ENCODE measurements at places on chromosomes 11 and 22. TPM values are rescaled to one million over a fixed set of nuclear protein-coding genes. Genes with fewer than 3 reads are reported as not detected.

The TMEM86A gene
- total RNA-seq, result 0.09 TPM

The MS4A12 gene
- total RNA-seq, result not detected

The MRGPRE gene
- total RNA-seq, result not detected

The SPTY2D1 gene
- total RNA-seq, result 13.1 TPM

The OR5A1 gene
- not detected for total RNA-seq

GRCh38 chr22:43481568-43482317, 69.9 kb downstream of the MPPED1 start:
- no peak for DNase-seq

DNA sequence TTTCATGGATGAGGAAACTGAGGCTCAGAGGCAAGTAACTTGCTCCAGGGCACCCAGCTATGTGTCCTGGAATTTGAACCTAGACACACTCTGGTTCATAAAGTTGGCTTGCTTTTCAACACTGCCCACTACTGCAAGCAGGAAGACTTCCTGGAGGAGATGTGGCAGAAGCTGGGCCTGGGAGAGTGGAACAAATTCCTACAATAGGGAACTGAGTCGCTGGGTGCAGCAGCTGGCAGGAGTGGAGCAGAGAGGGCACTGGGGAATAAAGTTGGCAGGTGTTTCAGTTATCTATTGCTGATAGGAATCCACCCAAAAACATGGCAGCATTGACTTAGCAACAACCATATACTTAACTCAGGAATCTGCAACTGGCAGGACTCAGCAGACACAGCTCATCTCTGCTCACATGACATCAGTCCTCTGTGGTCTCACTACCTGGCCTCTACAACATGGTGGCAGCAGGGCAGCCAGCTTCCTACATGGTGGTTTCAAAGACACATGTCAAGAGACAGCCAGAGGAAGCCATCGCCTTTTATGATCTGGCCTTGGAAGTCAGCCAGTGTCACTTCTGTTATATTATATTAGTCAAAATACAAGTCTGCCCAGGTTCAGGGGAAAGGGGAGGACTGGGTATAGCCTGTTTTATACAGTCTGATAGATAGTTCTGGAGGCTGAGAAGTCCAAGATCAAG, 10.6 kb upstream of the CARD10 start:
- DNase-seq, result no peak

GRCh38 chr11:127789927-127790326, 789.4 kb upstream of the KIRREL3 start:
- DNase-seq, result peak; percentile 28

- no peak for DNase-seq
These were observed 36.2 kb downstream of the THOC5 start for GRCh38 chr22:29517215-29517908.

GRCh38 chr11:69537126-69537525, 55.7 kb downstream of the LINC01488 start:
- DNase-seq, result no peak

GRCh38 chr11:84686716-84687115, 940.4 kb downstream of the DLG2 start:
- DNase-seq, result no peak

DNA sequence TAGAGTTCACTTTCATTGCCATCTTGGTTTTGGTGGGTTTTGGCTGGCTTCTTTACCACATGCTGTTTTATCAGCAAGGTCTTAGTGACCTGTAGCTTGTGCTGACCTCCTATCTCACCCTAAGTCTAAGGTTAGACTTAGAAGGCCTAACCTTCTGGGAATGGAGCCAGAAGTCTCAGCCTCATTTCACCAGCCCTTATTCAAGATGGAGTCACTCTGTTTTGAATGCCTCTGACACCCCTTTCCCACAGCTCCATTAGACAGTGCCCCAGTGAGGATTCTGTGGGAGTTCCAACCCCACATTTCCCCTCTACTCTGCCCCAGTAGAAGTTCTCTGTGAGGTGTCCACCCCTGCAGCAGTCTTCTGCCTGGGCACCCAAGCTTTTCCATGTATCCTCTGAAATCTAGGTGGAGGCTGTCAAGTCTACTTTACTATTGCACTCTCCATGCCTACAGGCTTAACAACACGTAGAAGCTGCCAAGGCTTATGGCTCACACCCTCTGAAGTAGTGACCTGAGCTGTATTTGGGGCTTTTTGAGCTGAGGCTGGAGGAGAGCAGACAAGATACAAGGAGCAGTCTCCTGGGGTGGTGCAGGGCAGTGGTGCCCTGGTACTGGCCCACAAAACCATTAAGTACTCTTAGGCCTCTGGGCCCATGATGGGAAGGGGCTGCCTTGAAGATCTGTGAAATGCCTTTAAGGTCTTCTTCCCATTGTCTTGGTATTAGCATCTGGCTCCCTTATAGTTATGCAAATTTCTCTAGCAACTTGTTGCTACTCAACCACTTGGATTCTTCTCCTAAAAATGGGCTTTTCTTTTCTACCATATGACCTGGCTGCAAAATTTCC, 65.9 kb upstream of the SC5D start:
- no peak for DNase-seq

DNA sequence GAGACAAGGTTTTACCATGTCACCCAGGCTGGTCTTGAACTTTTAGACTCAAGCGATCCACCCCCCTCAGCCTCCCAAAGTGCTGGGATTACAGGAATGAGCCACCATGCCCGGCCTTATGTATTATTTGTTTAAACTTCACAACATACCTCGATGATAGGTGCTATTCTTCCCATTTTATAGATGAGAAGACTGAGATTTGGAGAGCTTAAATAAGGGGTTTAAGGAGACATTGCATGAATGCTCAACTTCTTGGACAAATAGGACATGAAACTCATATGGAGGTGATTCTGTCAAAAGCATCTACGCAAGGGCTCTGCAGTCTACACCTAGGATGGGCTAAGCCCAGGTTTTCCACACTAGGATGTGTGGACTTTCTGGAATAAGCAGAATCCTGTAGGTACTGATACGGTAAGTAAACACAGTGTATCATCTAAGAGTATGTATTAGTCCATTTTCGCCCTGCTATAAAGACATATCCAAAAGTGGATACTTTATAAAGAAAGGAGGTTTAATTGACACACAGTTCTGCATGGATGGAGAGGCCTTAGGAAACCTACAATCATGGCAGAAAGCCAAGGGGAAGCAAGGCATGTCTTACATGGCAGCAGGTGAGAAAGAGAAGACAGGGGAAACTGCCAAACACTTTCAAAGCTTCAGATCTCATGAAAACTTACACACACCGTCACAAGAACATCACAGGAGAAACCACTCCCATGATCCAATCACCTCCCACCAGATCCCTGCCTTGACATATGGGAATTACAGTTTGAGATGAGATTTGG, 62.8 kb upstream of the CAPRIN1 start:
- DNase-seq, result no peak

DNA sequence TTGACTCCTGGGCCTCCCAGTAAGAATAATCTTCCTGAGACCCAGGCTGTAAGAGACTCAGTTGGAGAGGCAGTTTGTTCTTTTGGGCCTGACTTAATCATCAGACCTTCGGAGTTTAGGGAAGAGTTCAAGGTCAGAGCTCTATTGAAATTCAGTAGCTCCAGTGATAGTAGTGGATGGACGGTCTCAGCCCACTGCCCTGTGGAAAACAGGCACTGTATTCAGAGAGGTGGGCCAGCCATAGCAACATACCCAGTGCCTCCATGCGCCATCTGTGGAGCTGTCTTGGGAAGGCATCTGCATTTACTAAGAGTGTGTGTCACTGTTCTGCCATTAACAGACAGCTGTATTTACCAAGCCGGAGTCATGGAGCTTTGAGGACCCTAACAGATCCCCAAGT, 2.9 kb downstream of the SMARCB1 start:
- DNase-seq, result no peak

- no peak for DNase-seq
These were observed 3.4 kb downstream of the KMT2A start for GRCh38 chr11:118439646-118440045.

GRCh38 chr22:21712751-21713427, 22.7 kb downstream of the YPEL1 start:
- DNase-seq, result peak; percentile 93

GRCh38 chr11:77661670-77662069, 24.1 kb upstream of the CLNS1A start:
- DNase-seq, result no peak

- no peak for DNase-seq
These were observed 96.5 kb downstream of the ARHGAP8 start for GRCh38 chr22:44848791-44849420.

DNA sequence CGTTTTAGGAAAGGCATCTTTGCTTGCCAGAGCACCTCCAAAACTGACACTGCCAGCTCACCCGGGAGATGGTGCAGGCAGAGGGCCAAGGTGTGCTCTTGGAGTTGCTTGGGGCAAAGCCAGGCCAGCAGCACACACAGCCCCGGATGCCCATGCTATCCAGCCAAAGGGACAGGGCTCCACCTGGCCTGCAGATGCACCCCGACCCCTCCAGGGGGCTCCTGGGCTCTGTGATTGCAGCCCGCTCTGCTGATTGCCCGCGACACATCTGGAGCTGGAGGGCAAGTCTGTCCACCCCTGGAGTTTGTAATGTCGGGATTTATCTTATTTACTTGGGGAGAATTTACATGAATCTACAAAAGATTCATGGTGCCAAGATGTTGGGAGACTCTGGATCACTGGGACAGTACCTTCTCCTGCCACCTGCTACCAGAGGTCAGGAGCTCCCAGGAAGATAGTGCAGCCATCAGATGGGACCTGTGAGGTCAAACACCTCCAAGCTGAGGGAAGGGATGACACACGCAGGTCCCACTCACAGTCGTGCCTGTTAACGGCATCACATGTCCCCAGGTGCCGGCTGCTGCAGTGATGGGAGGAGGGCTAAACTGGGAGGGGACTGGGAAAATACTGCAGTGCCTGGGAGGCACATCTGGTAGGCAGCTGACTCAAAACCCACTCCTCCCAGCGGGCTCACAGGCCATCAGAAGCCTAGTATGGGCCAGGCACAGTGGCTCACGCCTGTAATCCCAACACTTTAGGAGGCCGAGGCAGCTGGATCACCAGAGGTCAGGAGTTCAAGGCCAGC, 17.2 kb downstream of the CBX7 start:
- DNase-seq, result peak; percentile 64

DNA sequence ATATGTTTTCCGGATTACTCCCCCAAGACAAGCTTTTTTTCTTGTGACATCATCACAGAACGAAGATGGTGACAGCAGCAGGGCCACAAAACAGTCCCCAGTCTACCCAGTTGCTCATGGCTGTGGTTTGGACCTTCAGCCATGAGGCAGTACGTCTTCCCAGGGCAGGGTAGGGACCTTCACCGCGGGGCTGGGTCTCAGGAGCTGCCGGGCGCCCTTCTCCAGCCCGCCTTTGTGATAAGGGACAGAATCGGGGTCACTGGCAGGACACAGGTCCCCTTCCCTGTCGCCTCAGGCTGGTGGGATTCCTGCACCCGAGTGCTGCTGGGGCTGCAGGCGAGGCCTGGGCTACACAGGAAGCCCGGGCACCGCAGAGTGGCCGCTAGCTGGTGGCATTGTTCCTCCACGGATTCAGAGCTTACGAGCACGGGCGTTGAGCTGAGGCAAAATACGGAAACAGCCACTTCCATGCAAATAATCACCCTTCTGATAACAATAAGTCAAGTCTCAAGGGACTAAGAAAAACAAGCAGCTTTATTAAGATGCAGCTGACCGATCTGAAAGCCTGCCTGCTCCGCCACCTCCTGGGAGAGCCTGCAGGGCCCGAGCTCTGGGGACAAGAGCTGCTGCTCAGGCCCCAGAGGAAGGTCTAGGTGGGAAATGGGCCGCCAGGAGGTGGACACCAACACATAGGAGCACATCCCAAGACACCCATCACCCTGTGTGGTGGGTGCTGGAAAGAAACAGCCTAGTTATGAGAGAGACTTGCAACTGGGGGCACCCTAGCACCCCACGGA, 12.3 kb downstream of the TBX1 start:
- DNase-seq, result peak; percentile 50

DNA sequence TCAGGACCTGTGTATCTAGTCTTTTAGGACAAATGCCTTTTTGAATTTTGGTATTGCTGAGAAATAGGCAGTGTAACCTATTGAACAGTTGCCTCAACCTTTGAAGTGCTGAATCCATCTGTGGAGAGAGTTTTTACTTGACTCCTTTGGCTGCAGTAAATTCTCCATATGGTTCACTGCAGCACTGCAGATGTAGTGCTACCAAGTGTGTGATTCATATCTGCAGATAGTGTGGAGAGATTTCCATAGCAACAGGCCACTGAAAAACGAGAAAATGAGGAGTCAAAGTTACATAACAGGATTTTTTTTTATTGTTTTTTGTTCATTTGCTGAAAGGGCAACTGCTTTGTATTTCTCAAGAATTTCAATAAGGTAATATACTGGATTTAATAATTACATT, 356.1 kb downstream of the RAB38 start:
- no peak for DNase-seq

GRCh38 chr11:120431633-120432032, 79.9 kb upstream of the GRIK4 start:
- peak; percentile 80 for DNase-seq

GRCh38 chr22:24086310-24086709, 75.2 kb downstream of the CABIN1 start:
- DNase-seq, result no peak

DNA sequence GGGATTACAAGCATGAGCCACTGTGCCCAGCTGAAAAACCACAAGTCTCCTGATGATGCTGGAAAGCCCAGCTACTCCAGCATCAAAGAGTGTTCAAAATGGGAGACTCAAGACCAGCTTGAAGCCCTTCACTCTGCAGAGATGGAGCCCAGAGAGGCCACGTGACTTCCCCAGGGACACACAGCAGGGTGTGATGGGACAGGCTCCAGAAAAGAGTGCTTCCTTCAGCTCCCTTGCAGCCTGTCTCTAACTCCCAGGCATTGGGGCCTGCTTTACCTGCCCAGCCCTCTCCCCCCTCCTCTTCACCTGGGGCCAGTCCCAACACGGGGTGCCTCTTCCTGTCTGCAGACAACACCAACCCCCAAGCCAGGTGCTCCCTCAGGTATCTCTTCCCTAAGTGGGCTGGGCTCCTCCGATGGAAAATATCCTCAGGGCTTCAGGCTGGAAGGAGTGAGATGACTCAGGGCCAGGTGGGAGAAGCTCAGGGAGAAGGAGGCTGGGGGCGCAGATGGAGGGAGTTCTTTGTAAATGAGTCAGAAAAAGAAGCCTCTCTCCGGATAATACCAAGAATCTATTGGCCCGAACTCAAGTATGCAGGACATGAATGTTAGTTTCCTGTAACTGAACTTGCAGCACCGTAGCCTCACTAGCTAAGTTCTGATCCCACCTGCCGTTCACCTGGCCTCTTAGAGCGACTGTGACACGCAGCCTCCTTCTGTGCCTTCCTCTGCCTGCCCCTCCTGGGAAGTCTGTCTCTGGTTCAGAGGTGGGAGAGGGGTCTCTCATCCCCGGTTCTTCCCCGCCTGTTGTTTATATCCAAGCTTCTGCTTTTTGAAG, 326.6 kb downstream of the MN1 start:
- peak; percentile 65 for DNase-seq

- no peak for DNase-seq
These were observed 3.8 kb upstream of the GGA1 start for GRCh38 chr22:37604875-37605274.

DNA sequence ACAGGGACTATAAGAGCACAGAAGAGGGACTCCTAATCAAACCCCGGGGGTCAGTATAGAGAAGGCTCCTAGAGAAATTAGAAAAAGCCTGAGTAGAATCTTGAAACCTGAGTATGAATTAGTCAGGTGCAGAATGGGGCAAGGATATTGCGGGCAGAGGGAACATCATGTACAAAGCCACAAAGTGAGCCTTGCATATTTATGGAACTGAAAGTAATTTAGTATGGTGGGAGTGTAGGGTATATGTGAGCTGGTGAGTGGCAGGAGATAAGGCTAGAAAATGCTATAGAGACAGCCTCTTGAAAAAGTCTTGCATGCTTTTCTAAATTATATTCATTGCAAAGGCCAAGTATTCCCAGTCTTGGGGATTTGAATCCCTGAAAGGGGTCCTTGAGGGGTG, 93.7 kb downstream of the STIM1 start:
- DNase-seq, result no peak

- DNase-seq, result no peak
These were observed 432.4 kb upstream of the LUZP2 start for GRCh38 chr11:24064309-24064903.
